ENCODE measurements at places on chromosomes 12 and 14.

- no peak for DNase-seq
Observed at GRCh38 chr14:73739899-73740617, 25.9 kb upstream of the PNMA1 start.

DNA sequence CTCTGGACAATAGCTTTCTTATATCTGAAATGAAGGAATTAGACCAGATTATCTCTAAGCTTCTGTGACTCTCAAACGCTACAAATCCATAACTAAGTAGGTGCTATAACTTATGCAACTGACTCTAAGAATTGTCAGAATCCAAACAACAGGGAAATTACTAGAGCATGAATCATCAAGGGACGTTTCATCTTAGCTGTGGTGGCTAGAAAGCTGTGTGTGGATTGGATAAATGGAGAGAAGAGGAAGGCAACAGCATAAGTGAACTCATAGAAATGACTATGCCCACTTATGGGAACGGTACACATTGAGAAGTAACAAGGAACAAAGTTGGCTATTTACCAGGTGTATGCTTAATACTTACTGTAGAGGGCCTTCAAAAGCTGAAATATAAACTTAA, 96.0 kb upstream of the NEDD1 start:
- no peak for DNase-seq

GRCh38 chr12:59708064-59708463, 112.2 kb downstream of the SLC16A7 start:
- DNase-seq: no peak

DNA sequence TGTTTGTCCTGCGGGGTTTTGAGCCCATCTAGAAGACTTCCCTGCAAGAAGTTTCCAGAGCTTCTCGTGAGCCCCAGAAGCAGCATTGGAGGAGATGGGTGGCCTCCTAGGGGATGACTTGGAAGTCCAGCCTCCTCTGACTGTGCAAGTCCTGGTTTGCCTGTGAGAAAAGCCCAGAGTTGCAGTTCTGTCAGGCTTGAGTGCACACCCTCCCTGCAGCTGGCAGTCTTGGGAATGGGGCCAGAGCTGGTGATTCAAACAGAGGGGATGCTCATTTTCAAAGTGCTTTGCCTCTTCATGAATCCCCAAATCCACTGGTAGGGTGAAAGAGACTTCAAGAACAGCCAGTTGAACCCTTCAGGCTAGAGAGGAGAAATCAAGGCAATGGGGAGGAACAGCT, 3.9 kb upstream of the PPP1R1A start:
- DNase-seq: no peak

- no peak for DNase-seq
Observed at GRCh38 chr14:29857551-29857950, 70.1 kb downstream of the PRKD1 start.

DNA sequence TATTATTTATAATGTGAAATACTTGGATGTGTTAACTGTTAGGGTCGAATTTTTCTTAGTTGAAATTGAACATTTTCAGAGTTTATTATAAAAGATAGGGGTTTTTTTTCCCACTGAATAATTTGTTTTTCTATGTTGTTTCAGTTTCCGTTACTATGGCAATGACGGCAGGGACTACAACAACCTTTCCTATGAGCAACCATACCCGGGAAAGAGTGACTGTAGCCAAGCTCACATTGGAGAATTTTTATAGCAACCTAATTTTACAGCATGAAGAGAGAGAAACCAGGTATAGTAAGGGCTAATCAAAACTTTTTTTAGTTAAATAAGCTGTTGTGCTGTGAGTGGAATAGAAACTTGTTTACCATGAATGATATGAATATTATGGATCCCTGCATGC, 35.1 kb upstream of the BMAL2 start:
- no peak for DNase-seq

GRCh38 chr14:71332476-71332875, 425.2 kb downstream of the PCNX1 start:
- DNase-seq: no peak

All from activated CD4-positive, alpha-beta T cell treated with anti-CD3 and anti-CD28 coated beads, Interleukin-2, amount 50 U/mL, for 1 hour (primary cell).